KG1 (cell line): ENCODE measurements at places on chromosomes 16 and 17.

GRCh38 chr17:51611585-51611984 lies 351.2 kb downstream of the UTP18 start:
- DNase-seq: no peak

- DNase-seq: no peak
These were observed 89.1 kb upstream of the NOL11 start for GRCh38 chr17:67628580-67629013.

- DNase-seq: no peak
These were observed 1.1 kb downstream of the MPP2 start for GRCh38 chr17:43905985-43906852.

GRCh38 chr17:22463110-22463850 lies 771.0 kb downstream of the KCNJ18 start:
- DNase-seq: no peak

DNA sequence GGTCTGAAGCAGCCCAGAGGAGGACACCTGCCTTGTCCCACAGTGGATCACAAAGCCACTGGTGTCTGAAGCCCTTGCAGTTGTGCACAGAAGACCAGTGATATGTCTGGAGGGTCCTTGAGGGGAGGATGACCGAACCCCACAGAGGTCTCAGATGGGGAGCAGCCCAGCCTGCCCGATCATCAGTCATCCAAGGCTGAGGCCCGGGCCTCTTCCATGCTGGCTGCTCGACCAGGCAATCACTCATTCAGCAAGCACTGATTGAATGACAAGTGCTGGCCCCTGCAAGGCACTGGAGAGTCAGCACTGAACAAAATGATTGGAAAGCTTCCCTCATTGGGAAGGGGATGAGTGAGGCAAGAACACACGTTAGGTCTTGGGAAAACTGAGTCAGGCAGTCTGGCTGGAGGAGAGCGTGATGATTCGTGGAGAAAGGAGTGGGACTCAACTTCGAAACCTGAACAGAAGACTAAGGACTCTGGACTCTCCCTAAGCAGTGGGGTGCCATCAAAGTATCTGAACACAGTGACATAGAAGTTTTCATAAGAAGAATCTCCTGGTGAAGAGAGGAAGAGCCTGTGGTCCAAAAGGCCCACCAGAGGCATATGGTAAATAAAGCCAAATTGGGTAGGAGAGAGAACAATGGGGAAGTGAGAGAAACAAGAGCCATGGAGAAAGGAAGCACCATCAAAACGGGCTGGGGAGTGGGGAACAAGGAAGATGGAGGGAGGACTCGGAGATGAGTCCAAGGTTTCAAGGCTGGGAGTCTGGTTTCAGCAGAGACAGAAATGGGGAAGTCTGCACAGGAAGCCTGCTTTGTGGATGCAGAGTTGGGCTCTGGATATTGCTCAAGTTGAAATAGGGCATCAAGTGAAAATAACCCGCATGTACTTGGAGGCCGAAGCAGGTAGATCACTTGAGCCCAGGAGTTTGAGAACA lies 10.2 kb downstream of the PIK3R5 start:
- DNase-seq: no peak

DNA sequence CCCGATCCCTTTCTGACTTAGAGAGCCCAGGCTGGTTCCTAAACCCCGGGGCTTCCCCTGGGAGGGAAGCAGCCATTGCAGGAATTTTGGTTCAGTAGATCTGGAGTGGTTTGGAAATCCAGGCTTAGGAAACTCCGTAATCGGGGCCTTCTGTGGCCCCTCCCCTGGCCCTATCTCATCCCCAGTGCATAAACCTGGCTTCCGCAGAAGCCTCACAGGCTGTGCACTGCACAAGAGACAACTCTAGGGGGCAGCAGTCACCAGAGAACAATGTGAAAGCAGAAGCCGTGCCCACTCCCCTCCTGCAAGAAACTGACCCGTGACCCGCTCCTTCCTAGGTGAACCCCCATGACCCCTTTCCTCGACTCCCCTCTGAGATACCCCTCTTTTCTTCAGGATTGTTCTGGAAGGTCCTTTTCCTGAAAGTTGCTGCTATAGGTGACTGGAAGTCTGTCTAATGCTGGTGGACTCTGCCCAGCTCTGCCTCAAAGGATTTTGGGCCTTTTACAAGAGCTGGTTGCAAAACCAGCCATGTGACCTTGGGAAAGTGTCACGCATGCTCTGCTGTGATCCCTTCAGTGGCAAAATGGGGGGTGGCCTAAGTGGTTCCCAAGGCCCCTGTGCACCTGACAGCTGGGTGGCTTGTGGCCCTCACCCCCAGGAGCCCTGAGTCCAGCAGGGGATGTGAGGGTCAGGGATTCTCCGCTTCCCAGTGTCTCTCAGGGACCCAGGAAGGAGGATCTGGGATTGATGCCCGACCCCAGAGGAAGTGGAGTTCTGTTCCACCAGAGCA lies 14.4 kb downstream of the GUCY2D start:
- DNase-seq: no peak

- DNase-seq: no peak
These were observed 26.2 kb upstream of the SLC5A11 start for GRCh38 chr16:24819462-24820040.

DNA sequence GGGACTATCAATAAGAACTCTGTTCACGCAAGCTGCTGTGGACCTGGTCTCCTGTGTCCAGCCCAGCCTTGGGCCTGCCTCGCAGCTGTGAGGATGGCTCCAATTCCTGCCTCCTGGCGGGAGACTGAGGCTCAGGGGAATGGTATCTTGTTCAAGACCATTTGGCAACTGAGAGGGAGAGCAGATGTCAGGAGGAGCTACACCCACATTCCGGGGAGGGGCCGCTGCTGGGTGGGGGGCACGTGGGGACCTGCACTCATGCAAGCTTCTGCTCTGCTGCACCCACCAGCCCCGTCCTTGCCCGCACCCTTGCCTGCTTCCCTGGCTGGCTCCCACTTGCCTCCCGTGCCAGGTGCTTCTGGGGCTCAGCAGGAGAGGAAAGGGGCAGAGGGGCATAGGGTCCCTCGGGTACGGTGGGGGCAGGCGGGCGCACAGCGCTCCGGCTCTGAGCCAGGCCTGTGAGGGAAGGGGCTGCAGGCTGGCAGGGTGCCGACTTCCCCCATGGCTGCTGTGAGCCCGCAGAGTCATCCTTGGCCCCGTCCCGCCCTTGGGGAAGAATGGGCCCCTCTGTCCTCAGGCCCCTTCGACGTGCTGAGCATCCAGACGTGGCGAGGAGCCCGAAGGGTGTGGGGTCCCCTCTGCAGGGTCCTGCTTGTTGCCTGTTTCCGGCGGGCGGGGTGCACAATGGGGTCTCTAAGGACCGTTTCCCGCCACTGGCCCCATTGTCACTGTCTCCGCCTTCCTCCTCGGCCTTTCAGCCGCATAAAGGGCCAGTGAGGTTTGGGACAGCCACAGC lies 2.7 kb downstream of the METRN start:
- DNase-seq: no peak

GRCh38 chr17:288802-289356 lies 63.7 kb downstream of the RPH3AL start:
- no peak for DNase-seq

DNA sequence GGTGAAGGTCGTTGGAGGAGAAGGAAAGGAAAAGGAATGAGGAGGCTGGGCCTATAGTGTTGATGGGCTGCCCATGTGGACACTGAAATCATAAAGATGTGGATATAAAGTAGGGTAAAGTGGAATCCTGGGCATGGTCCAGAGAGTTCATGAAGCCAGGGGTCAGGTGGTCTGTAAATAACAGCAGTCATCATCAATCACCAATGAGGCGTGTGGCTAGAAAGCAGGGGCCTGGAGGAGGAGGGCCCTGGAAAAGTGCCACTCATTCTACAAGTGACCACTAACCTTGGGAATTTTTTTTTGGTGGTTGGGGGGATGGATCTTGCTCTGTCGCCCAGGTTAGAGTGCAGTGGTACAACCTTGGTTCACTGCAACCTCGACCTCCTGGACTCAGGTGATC lies 115.3 kb upstream of the NOL11 start:
- DNase-seq: no peak

DNA sequence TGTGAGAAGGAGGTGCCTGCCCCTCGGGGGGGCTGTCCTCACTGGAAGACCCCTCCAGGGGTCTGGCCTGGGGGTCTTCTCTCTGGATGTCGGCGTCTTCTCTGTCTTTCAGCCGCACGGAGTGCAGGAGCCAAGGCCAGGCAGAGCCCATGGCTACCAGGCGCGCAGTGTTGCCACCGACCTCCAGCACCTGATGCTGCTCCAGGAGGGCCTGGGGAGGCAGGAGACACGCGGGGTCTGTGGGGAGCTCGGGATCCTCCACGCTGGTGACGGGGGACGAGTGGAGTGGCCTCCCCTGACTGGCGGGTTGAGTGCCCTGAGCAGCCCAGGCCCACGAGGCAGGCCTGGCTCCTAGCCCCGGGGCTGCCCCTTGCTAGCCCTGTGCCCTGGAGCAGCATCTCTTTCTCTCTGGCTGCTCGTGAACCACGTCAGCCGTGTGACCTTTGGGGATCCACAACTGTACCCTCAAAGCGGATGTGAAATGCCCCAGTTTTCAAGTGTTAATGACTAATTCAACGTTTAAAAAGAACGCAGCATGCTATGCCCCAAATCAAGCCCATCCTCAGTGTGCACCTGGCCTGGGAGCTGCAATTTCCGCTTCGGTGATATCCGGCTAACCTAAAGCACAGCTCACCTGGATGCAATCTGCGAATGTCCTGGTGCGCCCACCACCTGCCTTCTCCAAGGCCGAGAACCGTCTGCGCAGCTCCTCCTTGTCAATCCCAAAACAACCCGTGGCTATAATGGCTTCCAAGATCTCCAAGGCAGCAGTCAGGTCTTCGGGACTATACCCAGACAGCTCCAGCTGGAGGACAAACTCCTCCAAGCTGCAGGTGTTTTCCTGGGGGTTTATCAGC lies 62.9 kb downstream of the IL21R start:
- DNase-seq: no peak

- DNase-seq: no peak
These were observed 125.3 kb upstream of the SMURF2 start for GRCh38 chr17:64787255-64787920.
